Endodermal cell (in vitro differentiated cells): ENCODE measurements at places on chromosomes 12 and 14. TPM values are rescaled to one million over a fixed set of nuclear protein-coding genes. Genes with fewer than 3 reads are reported as not detected.

RTL1 gene
- total RNA-seq, result 0.66 and 0.86 TPM in 2 replicates

KRT78 gene
- total RNA-seq, result not detected in 3 replicates

BAG5 gene
- 27.4 and 28.1 TPM in 2 replicates for total RNA-seq

ESR2 gene
- total RNA-seq, result 0.20 and 0.57 TPM in 2 replicates

TAS2R13 gene
- total RNA-seq, result 1.7 and 5.1 TPM in 2 replicates
